Stimulated activated CD8-positive, alpha-beta memory T cell treated with anti-CD3 and anti-CD28 coated beads, Interleukin-15, amount 100 ng/mL, for 24 hours (primary cell): ENCODE measurements at places on chromosomes 5 and 9.

DNA sequence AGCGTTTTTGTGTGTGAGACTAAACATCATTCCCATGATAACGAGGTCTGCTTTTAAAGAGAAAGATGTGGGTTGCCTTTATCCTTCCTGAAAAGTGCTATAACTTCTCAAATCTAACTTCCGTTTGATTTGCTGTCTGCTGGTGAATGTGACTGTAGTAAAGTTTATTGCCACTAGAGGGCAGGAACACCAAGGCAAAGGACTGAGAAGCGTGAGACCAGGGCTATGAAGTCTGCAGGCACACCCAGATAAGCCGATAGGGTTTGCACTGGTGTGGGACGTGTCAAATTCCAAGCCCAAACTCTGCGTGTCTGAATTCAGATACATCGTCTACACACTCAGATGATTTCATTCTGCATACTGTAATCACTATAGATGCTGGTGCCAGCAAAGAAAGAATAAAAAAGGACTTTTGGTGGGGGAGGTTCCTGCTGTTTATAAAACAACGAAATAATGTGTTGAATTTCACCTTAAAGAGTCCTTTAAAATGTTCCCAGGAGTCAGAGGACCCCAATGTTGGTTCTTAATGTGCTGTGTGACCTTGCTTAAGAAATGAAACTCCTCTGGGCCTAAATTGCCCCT is 87.2 kb downstream of the PTTG1 start:
- no peak for DNase-seq

DNA sequence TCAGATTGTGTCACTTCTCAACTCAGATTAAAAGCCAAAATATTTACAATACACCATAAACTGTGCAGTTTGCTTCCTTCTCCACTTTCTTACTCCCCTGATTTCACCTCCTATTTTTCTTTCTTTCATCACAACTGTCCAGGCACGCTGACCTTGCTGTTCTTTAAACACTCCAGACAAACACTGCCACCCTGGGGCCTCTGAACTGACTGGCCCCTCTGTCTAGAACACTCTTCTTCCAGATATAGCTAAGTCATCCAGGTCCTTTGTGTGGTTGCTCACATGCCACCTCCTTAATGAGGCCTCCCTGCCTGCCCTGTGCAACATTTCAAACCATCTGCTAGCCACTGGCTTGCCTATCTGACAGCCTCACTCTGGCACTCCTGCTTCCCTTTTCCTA is 46.6 kb downstream of the ATG10 start:
- DNase-seq = no peak

DNA sequence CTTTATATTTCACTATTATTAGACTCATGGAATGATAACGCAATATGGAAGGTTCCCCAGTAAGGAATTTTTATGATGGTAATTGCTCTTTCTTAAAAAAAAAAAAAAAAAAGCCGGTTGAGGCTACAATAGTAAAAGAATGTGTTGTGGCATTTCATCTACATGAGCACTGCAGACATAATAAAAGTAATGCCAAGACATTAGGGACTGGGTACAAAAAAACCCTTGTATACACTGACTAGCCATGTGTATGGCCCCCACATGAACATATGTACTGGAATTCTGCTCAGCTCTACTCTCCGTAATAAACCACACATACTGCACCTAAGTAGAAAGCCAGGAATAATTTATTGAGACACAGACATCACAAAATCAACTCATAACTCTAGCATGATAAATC is 218.4 kb downstream of the ADAMTS6 start:
- no peak for DNase-seq

DNA sequence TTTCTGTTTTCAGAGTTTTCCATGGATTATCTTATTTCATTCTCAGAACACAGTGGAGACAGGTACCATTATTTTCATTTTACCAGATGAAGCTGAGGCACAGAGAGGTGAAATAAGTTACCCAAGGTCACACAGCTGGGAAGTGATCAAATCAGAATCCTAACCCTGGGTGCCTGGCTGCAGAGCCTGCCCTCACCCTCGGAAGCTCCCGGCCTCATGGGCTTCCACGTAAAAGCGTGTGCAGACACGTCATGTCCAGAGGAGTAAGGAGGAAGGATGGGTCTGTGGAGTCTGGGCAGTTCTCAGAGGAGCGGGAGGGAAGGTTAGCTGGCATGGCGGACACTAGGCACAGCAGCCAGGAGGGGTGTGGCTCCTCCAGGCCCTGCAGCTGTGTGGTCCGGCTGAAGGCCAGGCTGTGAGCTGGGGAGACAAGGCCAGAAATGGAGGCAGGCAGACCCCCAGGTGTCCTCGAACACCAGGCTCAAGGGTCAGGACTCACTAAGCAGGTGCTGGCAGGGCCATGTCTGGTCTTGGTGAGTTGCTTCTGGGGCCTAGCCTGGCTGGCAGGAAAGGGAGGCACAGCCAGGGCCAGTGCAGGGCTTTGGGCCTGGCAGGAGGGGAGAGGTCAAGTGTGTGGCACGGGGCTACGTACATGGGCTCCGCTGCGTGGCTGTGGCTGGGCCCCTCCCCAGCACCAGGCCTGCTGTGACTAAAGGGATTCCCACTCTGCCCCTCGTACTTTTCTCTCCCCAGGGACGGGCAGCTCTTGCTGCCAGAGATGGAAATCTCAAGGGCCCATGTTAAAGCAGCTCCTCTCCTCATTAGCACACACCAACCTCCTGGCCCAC is 5.6 kb downstream of the TBC1D9B start:
- no peak for DNase-seq
